Progenitor cell of endocrine pancreas (in vitro differentiated cells): ENCODE measurements at places on chromosomes 4 and X. TPM values are rescaled to one million over a fixed set of nuclear protein-coding genes. Genes with fewer than 3 reads are reported as not detected.

TMLHE gene
- 30.6 and 30.7 TPM in 2 replicates for total RNA-seq

XPNPEP2 gene
- total RNA-seq = 0.11 TPM in 1 of 2 replicates, not detected in the other

TSPYL2 gene
- 53.6 and 54.9 TPM in 2 replicates for total RNA-seq

C4orf51 gene
- total RNA-seq = not detected in 2 replicates

TSC22D3 gene
- total RNA-seq = 39.6 and 41.4 TPM in 2 replicates

STATH gene
- not detected in 2 replicates for total RNA-seq

GYPB gene
- total RNA-seq = not detected in 2 replicates

NPNT gene
- total RNA-seq = 6.5 and 7.6 TPM in 2 replicates

TMSB15A gene
- total RNA-seq = 113 and 124 TPM in 2 replicates

WDR44 gene
- total RNA-seq = 10.0 and 11.8 TPM in 2 replicates

NEUROG2 gene
- not detected in 2 replicates for total RNA-seq

UGT2B15 gene
- total RNA-seq = 0.22 and 0.57 TPM in 2 replicates

DUX4 gene
- total RNA-seq = not detected in 2 replicates

STARD8 gene
- total RNA-seq = 0.60 and 1.00 TPM in 2 replicates

LEF1 gene
- 2.1 and 3.2 TPM in 2 replicates for total RNA-seq

ASB5 gene
- 0.50 and 0.84 TPM in 2 replicates for total RNA-seq

TMEM144 gene
- total RNA-seq = 11.9 and 15.4 TPM in 2 replicates

MAGEA8 gene
- 0.22 TPM in 1 of 2 replicates, not detected in the other for total RNA-seq

AFAP1 gene
- 31.9 and 32.9 TPM in 2 replicates for total RNA-seq

CHRDL1 gene
- total RNA-seq = 17.8 and 19.7 TPM in 2 replicates

CT45A1 gene
- not detected in 2 replicates for total RNA-seq

CCDC158 gene
- not detected in 2 replicates for total RNA-seq

RS1 gene
- total RNA-seq = not detected in 2 replicates

BMP3 gene
- 4.9 and 10.9 TPM in 2 replicates for total RNA-seq

CDKL2 gene
- 3.0 and 3.6 TPM in 2 replicates for total RNA-seq

ZMAT1 gene
- 11.6 and 12.7 TPM in 2 replicates for total RNA-seq
